ENCODE measurements at places on chromosomes 1 and 21.

GRCh38 chr1:63408331-63408730, 40.9 kb downstream of the ALG6 start:
- no peak for DNase-seq

DNA sequence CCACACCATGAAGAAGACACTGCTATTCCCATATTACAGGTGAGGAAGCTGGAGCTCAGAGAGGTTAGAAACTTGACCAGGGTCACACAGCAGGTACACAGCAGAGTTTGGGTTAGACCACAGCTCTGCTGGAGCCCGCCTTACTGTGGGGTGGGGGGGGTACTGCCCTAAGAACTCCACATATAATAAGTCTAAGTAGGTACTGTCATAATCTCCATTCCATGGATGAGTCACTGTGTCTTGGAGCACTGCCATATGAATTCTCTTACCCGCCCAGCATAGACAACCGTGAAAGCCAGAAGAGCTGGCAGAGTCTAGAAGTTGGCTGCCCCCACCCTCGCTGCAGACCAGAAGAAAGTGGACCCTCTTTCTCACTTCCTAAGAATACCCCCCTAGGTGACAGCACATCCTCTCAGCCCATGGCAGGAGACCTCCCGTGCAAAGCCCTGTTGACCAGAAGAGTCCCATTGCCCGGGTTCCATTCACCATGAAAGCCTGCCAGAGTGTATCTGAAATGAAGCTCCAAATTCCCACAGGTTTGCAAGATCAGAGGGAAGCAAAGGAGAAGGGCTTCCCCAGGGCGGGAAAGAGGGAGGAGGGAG, 5.2 kb upstream of the PLA2G2D start:
- DNase-seq = no peak

- DNase-seq = peak; percentile 47
Measured at GRCh38 chr1:173867141-173867752, 542 bp downstream of the GAS5 start.

DNA sequence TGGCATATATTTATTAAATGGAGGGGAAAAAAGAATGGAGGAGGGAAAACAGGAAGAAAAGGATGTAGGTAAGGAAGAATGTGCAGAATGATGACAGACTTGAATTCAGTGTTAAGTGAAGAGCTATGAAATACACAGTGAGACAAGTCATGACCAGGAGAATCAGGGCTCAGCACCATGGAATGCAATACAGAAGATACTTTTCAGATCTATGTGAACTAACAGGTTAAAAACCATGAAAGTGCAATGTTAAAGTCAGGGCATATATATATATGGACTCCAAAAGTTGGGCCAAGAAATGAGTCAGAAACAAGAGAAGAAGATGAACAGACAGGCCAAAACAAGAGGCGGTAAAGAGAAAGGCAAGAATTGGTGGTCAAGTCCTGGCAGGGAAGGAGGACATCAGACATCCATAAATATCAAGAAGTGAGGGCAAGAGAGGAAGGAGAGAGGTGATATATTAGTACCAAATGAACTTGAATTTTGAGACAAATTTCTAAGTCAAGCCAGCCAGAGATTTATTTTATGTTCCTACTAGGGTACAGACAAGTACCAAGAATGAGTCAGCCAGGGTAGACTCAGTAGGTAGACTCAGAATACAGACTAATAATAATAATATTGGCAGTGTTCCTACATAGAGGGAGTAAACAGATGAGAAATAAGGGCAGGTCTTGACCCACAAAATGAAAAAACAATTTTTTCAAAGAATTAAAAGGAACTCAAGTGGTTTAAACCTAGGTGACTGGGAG, 39.5 kb upstream of the MCOLN3 start:
- DNase-seq = no peak

GRCh38 chr1:152397474-152397873, 16.6 kb downstream of the CRNN start:
- DNase-seq = no peak

DNA sequence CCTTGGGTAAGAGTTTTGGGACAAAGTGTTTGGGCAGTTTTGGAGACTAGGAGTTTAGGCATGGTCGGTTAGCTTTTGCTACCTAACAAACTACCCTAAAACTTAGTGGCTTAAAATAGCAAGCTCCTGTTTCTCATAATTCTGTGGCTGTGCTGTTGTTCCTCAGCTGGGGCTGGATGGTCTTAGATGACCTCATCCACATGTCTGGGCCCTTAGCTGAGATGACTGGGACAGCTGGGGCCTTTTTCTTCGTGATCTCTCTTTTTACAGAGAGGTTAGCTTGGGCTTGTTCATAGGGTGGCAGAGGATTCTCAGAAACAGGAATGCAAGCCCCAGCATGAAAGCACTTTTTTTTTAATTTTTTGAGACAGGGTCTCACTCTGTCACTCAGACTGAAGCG, 6.6 kb downstream of the ATP1A4 start:
- no peak for DNase-seq

- DNase-seq = no peak
Measured at GRCh38 chr21:9763306-9763705, 758.1 kb upstream of the TPTE start.

- DNase-seq = no peak
Measured at GRCh38 chr1:60113028-60113427, 39.5 kb upstream of the C1orf87 start.

GRCh38 chr1:69492286-69492685, 75.4 kb upstream of the LRRC7 start:
- DNase-seq = no peak

DNA sequence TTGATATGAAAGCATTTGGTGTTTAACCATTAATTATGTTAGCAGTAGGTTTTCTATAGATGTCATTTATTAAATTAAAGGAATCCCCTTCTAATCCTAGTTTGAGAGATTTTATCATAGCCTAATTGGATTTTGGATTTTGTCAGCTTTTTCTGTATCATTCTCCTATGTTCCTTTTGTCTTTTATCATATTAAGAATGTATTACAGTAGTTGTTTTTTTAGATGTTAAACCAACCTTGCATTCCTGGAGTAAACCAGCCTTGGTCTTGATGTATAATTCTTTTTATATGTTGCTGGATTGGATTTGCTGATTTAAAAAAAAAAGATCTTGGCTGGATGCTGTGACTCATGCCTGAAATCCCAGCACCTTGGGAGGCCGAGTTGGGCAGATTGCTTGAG, 5.6 kb downstream of the SETDB1 start:
- DNase-seq = no peak

GRCh38 chr1:157370698-157371097, 181.6 kb downstream of the FCRL5 start:
- no peak for DNase-seq

- DNase-seq = peak; percentile 82
Measured at GRCh38 chr1:25744140-25744581, 55.8 kb upstream of the SELENON start.

GRCh38 chr1:41476807-41477361, 7.6 kb downstream of the EDN2 start:
- DNase-seq = no peak

DNA sequence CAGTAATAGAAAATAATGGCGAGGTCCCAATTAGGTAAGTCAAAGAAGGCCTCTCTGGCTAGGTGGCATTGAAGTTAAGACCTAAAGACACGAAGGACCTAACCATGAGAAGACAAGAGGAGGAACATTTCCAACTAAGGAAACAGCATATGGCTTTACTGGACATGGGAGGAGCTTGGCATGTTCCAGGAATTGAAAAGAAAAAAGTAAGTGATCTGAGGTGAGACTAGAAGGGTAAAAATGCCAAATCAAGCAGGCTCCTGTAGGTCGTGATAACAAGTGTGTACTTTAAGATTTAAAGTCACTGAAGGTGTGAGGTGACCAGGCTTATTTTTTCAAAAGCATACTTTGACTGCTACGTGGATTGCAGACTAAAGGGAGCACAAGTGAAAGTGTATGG, 13.4 kb upstream of the CLCC1 start:
- DNase-seq = no peak

- DNase-seq = no peak
Measured at GRCh38 chr1:109712321-109712864, 342 bp downstream of the GSTM5 start.

DNA sequence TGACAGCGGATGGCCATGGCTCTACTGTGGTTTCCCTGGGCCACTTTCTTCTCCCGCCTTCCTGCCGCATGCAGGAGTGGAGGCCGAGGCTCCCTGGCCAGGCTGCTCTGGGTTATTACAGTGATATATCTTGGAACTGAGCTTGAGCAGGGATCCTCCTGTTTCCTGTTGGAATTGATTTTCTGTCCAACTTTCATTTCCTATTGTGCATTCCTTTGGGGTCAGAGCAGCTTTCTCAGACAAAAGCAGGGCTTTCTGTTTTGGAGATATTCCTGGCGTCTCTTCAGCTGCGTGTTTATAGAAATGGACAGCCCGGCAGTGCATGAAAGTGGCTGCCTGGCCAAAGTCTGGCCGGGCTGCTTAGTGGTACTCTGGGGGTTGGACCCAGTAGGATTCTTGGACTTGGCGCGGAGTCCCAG, 146.4 kb downstream of the KIF26B start:
- DNase-seq = peak; percentile 63

GRCh38 chr1:14693949-14694348, 95.5 kb downstream of the KAZN start:
- no peak for DNase-seq

- no peak for DNase-seq
Measured at GRCh38 chr21:25936776-25937175, 202.0 kb downstream of the GABPA start.

Measured in left hindlimb (tissue), 1 donor.